ENCODE measurements at places on chromosomes 11 and 22.

DNA sequence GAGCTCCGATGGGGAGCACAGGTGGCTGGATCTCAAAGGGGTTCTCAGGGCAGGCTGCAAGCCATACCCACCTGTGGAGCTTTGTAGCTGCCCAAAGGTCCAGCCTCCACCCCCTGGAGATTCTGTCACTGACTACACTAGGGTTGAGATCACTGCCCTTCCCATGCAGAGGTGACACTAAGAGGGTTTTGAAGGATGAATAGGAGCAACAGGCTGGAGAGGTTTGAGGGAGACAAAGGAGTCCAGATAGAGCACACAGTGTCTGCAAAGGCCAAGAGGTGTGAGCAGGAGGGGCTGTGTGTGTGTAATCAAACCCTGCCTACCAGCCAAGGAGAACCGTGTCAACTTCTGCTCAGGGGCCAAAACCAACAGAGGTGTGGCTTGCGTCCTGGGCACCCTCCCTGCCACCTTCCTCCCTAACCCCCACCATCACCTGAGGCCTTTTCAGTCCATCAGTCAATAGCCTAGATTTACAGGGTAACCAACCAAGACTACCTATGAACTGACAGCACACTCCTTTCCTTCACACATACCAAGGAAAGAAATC, 43.0 kb upstream of the WNT11 start:
- DNase-seq: no peak

- DNase-seq: no peak
Observed at GRCh38 chr11:134537941-134538340, 125.9 kb upstream of the B3GAT1 start.

GRCh38 chr22:18952022-18952421, 15.9 kb upstream of the PRODH start:
- DNase-seq: no peak

- DNase-seq: no peak
Observed at GRCh38 chr11:74412733-74413359, 14.6 kb upstream of the PGM2L1 start.

GRCh38 chr22:30649430-30650007, 13.9 kb downstream of the SLC35E4 start:
- DNase-seq: peak; percentile 49

DNA sequence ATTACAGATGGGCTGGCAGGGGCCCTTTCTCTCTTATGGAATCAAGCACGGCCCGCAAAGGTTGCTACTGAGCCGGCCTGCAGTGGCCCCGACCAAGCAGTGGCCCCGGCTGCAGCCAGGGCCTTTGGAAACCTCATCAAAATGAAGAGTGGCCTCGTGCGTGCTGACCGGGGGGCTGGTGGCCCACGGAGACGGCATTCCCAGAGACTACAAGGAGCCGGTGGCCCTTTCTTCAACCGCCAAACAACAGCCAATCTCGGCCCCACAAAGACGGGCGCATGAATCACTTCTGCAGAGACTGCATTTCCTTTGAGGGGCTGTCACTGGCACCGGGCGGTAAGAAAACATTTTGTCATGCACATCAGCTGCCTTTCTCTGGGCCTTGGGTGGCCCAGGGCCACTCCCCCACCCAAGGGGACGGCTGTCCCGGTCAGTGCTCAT, 43.1 kb upstream of the FGF3 start:
- no peak for DNase-seq

GRCh38 chr11:118620529-118621070, 13.2 kb downstream of the PHLDB1 start:
- no peak for DNase-seq

DNA sequence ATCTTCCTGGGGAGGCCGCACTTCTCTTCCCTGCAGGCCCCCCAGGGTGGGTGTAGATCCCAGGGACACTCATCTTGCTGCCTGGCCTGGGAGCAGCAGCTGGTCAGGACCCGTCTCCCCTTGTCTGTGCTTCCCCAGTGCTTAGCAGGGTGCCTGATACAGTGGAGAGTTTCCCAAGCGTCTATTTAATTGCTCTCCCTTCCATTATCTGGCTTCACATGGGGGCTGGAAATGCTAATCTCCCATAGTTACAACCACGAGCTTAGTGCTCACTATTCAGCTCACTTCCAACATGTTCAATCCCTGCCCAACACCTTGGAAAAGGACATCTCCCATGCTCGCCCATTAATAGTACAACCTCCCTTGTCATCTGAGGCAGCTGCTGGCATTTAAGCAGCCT, 100.5 kb downstream of the DSCAML1 start:
- DNase-seq: no peak

DNA sequence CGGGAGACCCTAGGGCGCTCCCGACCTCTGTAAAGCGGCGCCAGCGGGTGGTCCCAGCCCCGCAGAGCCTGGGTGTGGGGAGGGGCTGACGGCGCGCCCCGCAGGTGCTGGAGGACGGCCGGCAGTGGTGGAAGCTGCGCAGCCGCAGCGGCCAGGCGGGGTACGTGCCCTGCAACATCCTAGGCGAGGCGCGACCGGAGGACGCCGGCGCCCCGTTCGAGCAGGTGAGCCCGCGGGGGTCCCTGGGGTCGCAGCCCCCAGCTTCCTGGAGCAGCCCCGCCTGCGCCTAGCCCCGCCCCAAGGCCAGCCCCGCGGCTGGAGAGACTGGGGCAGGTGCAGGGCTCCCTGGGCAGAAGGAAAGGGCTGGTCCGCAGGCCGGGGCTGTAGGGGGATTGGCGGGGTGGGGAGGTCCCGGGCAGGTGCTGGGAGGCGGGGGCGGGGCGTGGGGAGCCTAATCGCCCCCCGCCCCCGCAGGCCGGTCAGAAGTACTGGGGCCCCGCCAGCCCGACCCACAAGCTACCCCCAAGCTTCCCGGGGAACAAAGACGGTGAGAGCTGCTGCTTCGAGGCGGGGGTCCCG, 19.7 kb downstream of the EPS8L2 start:
- no peak for DNase-seq

DNA sequence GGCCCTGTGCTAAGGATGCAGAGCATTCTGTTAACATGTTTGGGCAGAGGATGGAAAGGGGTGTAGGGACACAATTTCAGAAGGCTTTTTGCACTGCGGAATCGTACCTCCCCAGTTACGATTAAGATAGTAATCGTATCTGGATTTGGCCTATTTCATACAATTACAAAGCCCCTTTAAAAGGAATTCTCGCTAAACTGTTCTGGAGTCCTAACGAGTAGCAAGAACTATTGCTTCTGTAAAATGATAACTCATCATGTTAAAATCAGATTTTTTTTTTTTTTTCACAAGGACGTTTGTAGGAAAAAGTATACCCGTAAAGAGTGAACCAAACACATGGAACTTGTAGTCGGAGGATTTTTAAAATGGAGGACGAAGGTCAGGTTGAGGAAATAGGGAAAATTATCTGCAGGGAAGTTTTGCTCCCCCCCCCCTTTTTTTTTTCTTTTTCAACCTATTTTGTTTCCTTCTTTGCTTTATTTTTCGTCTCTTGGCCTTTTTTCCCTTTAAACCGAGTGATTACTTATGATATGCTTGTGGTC, 934 bp downstream of the HSD17B12 start:
- no peak for DNase-seq

GRCh38 chr22:21980547-21980946, 2.0 kb downstream of the TOP3B start:
- DNase-seq: no peak

DNA sequence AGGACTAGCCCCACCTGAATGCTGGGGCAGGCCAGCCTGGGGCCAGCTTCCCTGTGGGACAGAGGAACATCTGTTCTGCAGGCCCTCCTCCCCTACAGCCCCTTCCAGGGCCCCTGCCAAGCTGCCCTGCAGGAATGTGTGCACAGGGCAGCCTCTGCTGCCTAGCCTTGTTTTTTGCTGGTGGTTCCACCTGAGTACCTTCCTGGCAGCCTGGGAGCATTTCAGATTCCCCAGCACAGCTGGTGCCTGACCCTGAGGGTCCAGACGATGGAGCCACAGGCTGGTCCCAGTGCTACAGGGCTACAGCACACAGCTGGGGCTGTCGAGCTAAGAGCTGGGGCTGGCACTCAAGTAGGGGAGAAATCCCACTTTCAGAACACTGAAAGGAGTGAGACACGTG, 22.3 kb upstream of the GPR83 start:
- no peak for DNase-seq

DNA sequence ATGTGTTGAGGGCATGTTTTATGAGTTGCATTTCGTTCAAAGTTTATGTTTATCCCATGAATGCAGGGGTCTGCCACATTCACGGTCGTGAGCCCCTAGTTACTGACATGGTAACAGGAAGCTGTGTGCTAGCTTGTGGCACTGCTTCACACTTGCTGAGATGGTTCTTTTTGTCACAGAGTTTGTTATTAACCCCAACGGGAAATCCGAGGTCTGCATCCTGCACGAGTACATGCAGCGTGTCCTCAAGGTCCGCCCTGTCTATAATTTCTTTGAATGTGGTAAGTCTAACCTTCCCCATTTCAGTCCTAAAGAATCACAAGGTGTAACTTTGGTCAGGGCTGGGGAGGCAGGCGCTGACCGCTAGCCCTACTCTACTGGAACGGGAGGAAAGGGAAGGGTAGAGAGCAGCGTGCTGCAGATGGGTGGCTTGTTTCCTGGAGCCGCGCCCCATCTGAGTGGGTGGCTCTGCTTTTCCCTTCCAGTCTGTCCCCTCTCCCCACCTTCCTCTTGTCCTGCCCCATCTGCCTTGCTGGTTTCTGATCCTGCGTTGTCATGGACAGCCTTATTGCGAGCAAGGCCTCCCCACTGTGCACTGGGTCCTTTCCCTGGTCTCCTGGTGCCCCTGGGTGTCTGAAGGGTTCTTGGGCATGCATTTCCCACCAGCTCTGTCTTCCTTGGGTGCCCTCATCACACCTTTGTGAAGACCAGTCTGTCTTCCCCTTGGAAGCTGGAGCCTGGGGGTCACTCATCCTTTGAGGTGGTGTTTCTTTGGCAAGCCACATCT, 11.8 kb downstream of the DGCR8 start:
- DNase-seq: no peak

DNA sequence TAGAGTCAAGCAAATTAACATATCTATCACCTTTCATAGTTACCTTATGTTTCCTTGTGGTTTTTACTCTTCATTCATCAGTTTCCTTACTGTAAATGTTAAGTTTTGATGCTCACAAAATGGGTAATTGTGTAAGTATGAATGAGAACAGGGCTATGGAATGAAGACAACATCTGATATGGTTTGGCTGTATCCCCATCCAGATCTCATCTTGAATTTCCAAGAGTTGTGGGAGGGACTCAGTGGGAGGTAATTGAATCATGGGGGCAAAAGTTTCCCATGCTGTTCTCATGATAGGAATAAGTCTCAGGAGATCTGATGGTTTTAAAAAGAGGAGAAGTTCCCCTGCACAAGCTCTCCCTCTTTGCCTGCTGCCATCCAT, 107.6 kb downstream of the CCDC34 start:
- DNase-seq: no peak

DNA sequence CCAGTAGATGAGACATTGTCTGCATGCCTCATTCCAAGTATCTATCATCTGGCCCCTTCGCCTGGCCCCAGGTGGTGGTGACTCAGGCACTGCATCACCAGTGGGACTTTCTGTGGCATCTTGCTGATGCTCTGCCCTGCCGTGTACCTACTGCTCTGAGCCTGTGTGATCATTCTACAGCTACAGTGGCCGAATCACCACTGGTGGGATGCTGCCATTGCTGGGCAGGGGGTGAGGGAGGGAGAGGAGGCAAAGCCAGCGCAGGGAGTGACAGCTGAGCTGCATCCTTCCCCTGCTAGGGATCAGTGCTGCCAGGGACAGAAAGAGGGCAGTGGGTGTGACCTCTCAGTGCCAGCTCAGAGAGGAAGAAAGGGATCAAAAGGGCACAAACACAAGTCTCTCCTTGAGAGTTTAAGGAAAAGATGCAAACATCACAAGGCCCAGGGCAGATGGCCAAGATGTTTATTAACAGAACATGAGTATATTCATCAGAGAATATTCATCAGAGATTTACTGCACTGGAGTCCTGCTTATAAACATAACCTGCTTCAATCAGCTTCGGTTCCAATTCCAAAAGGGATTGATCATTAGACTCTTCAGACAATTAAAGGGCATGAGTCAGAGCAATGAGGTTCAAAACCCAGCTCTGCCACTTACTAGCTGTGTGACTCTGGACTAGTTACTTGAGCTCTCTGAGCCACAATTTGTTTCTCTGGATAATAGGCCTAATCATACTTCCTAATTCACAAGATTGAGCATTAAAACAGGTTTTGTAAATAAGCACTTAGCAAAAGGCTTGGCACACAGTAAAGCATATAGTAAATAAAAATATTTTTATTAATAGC, 109.8 kb downstream of the NAT10 start:
- no peak for DNase-seq

DNA sequence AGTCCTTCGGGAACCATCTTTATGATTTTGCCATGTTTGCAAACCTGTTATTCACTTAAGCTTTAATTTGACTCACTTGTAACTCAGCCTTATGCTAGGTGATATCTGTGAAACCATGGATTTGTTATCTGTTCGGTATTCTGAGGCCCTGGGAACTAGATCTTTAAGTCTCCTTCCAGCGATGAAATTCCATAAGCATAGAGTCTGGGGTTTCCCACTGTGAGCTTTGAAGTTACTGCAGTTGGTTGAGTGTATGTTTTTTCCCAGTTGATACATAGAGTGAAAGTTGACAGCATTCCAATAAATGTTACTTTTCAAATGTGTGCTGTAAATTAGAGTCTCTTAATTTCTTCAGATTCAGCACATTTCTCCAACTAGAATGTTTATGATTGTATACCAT, 66.9 kb downstream of the TNRC6B start:
- DNase-seq: no peak

DNA sequence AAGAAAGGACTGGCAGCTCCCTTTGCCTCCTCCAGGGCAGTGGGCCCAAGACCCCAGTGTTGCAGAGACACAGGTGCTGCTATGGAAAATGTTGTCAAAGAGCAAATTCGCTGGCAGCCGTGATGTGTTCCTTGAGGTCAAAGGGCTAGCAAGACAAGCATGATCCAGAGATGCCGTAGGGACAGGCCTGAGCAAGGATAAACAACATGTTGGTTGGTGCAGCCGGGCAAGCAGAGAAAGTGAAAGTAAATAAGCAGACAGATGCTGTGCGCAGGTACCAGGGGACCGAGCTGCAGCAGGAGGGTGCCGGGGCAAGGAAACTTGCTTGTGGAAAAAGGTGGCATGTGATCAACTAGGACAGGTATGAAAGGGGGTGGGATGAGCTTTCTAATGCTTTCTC, 125.5 kb upstream of the NECTIN1 start:
- no peak for DNase-seq

GRCh38 chr11:92376146-92376599, 151.6 kb downstream of the FAT3 start:
- DNase-seq: no peak

Measured in GM06990 (cell line).